ENCODE measurements at places on chromosomes 3 and 15. TPM values are rescaled to one million over a fixed set of nuclear protein-coding genes. Genes with fewer than 3 reads are reported as not detected.

GRCh38 chr3:141529717-141530414, 43.0 kb downstream of the RASA2 start:
- no peak for DNase-seq

DNA sequence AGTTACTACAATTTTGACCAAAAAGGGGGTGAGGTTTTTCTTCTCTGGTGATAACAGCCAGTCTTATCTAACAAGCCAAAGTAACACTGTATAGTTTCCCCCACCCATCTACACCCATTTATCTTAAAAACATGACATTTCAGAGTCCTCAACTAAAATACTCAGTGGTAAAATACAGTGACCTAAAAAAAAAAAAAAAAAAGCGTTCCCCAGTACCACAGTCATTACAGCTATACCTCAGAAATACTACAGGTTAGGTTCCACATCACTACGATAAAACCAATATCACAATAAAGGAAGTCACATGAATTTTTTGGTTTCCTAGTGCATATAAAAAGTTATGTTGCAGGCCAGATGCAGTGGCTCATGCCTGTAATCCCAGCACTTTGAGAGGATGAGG, 13.8 kb downstream of the DENND4A start:
- no peak for DNase-seq

- DNase-seq = no peak
Observed at GRCh38 chr3:194541483-194541882, 54.7 kb upstream of the ATP13A3 start.

- no peak for DNase-seq
Observed at GRCh38 chr3:71723452-71724170, 1.6 kb downstream of the EIF4E3 start.

- no peak for DNase-seq
Observed at GRCh38 chr3:137024348-137024747, 66.6 kb downstream of the IL20RB start.

GRCh38 chr15:43939070-43939469, 112.3 kb downstream of the WDR76 start:
- no peak for DNase-seq

The CCDC54 gene
- total RNA-seq = not detected
